ENCODE measurements at places on chromosomes 6 and 20.
A peak's percentile ranks its signal among the peaks of the same experiment; 100 is the strongest.

- DNase-seq, result no peak
These were observed 75.2 kb downstream of the AKAP7 start for GRCh38 chr6:131210469-131210868.

- no peak for DNase-seq
These were observed 103.6 kb downstream of the PHF3 start for GRCh38 chr6:63739094-63739687.

DNA sequence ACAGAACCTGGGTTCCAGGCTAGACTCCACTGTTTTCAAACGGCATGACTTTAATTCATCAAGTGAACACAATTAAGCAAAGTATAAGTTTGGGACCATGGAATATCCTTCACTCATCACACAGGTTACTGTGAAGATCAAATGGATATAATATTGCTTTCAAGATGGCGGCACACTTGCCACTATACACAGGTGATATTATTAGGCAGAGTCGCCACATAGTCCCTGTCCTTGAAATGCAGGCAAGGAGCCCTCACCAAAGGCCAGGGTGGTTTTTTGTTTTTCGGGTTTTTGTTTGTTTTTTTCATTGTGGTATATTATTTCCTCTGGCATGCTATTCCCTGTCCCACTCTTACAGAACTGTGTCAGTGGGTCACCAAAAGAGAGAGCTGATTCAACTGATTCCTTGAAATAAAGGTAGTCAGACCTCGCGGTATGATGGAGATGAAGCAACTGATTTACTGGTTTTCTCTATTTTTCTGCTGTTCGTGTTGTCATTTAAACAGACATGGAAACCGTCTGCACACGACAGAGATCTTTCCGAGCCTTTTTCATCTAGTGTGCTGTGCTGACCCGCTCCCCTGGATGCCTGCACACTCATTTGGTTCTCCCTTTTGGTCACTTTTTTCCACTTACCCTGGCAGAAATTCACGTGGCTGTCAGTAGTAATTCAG is 29.7 kb downstream of the MYB start:
- no peak for DNase-seq

- no peak for DNase-seq
These were observed 17.5 kb downstream of the KIZ start for GRCh38 chr20:21143194-21143890.

DNA sequence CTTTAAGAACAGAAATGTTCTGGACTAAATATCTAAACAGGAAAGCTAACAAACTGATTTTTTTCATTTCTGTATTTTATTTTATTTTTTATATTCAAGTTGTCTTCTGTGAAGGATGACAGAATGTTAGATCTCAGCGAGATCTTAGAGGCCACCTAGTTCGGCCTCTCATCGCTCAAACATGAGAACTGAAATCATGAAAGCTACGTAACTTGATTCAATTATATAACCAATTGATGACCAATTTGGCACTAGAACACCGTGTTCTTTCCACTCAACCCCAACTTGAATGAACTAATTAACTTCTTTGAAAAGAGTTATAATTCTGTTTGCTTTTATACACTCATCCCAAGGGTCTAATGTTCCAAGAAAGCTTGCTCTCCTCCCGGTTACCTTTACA is 24.6 kb upstream of the RNF217 start:
- DNase-seq, result no peak

DNA sequence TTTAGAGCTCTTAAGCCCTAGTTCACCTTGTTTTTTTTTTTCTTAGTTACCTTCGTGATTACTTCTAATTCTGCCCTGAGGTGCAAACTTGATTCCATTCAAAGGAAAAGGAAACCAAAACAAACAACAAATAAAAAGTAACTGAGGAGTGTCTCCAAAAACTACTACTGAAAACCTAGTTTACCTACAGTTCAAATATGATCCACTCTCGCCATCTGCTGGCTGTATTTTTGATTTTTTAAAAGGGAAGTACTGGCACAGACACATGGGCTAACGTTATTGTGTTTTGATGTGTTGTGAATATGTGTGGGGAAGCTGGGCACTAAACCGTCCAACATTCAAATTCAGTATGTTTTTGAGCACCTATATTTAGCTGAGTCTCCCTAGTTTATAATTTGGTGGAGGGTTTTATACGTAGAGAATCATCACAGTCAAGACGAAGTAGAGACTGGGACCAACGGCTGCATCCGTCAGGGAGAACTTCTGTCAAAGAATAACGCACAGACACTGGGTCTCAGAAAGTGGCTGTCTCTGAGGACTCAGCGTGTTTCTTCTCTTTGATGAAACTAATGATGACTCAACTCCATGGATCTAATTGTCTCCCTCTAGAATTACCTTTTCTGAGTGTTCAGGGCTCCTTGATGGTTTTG is 373.5 kb upstream of the BTBD3 start:
- DNase-seq, result peak; percentile 59

GRCh38 chr20:58017970-58018530 is 210.4 kb downstream of the ANKRD60 start:
- DNase-seq, result no peak

DNA sequence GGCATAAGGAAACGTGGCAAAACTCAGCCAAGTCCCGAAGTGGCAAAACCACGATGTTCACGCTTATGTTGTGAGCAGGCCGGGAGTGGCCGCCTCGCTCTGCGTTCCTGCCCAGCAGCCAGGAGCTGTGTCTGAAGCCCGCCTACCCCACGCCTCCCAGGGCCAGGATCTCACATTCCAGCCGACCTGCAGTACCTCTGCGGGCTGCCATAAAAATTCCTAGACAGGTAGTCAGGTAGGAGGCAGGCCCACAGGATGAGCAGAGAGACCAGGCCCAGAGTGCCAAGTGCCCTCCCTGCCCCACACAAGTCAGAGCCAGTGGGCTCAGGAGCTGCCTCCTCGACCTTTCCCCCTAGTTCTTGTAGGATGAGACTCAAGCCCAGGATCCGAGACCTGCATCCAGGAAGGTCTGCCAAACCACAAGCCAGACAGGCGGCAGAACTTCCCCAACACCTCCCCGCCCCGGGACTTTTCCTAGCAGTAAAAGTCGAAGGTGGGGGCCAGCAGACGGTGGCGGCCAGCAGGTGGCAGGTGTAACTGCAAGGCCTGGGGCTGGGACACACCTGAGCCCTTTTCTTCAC is 16.7 kb downstream of the PMEPA1 start:
- DNase-seq, result peak; percentile 35

DNA sequence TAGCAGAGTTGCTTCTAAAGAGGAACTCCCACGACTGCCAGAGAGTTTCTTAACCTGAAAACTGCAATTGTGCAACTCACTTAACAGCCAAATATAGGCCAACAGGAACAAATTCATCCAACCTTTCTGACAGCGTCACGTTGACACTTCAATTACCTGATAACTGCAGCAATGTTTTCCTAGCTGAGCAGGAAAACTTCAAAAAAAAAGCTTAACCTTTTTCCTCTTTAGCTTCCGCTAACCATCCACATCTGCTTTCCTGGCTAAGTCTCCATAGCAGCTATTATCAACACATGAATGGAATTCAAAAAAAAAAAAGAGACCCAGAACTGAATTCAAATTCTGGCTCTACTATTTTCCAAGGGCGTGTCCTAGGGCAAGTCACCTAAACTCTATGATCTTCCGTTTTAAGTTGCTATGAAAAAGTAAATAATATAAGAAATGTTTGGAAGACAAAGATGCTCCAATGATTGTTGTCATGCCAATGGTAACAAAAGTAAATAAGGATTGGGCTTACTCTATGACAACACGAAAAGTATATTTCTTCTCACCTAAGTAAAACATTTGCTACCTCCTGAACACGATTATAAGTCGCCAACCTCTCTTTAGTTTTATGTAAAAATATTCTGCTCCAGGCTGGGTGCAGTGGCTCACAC is 524.6 kb upstream of the JARID2 start:
- DNase-seq, result peak; percentile 83

GRCh38 chr6:52686878-52687699 is 16.2 kb downstream of the TMEM14A start:
- DNase-seq, result no peak

- DNase-seq, result no peak
These were observed 6.6 kb downstream of the HLA-B start for GRCh38 chr6:31350196-31351032.

GRCh38 chr6:148445116-148445515 is 102.5 kb downstream of the SASH1 start:
- DNase-seq, result no peak

- DNase-seq, result no peak
These were observed 50.2 kb downstream of the VAPB start for GRCh38 chr20:58438970-58439808.

GRCh38 chr6:23003671-23004467 is 434.5 kb downstream of the HDGFL1 start:
- peak; percentile 98 for DNase-seq

GRCh38 chr20:642398-643174 is 10.4 kb downstream of the SRXN1 start:
- DNase-seq, result no peak

DNA sequence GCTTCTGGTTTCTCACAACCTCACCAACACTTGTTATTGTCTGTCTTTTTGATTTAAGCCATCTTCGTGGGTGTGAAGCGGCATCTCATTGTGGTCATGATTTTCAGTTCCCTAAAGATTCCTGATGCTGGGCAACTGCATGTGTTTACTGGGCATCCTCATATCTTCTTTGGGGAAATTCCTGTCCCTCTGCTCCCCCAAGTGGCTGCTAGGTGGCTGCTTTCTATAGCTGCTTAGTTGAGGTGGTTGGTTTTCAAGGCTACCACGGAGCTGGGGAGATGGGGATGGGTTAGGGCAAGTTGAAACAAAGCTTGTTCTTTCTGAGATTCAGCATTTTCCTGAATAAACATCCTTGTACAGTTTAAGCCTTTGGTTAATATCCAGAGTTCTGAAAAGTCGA is 403.9 kb upstream of the SULF2 start:
- DNase-seq, result peak; percentile 4

- DNase-seq, result no peak
These were observed 2.5 kb upstream of the NELFCD start for GRCh38 chr20:58978351-58979190.

GRCh38 chr20:7989379-7989778 is 30.2 kb downstream of the TMX4 start:
- DNase-seq, result no peak
